Central memory CD8-positive, alpha-beta T cell (primary cell): ENCODE measurements at places on chromosomes 3 and 15.

DNA sequence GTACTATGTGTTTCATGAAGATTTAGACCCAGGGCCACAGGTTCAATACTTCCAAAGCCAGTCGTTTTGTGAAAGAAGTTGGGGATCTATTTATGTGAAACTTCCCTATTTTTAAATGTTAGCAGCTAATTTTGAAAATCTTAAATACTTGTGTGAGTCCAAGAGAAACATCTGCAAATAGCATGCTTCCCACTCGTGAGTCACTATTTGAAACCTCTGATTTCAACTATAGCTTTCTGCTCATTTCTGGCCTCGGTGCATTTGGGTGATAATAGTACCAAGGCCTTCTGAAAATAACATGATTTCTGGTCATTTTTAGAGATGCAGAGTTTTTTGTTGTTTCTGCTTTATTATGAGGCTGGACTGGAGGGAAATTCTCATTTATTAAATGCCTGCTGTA is 110.0 kb downstream of the OPA1 start:
- no peaks in the 10 kb centered on the region for H3K27me3 ChIP-seq

GRCh38 chr3:19539518-19540392 is 391.4 kb downstream of the KCNH8 start:
- no peak for DNase-seq
- no peak overlapping the region for H3K4me3 ChIP-seq
- peaks cover 5% of the 10 kb centered on the region for H3K4me1 ChIP-seq
- no peak overlapping the region for H3K27ac ChIP-seq
- no peaks in the 10 kb centered on the region for H3K36me3 ChIP-seq
- no peaks in the 10 kb centered on the region for H3K27me3 ChIP-seq

DNA sequence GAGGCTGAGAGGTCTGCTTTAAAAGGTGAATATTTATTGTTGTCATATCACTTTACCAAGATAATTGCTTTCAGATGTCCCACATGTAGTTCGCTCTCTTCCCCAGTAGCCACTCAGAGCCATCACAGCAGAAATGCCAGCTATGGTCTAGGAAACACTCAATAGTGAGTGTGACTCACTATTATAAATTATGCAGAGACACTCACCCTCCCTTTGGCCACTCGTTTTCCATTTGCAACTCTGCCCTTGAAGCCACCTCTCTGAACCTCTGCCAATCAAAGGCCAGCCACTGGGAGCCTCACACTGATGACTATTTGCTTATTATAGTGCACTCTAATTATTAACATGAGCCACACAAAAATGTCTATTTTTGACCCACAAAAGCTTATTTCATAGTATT is 328.1 kb upstream of the ATP10A start:
- no peaks in the 10 kb centered on the region for H3K27me3 ChIP-seq
- H3K4me3 ChIP-seq, result no peak overlapping the region
- H3K27ac ChIP-seq, result no peak overlapping the region
- no peaks in the 10 kb centered on the region for H3K4me1 ChIP-seq
- DNase-seq, result no peak

GRCh38 chr3:185561374-185561943 is 9.1 kb upstream of the LIPH start:
- no peak overlapping the region for H3K27ac ChIP-seq
- H3K4me1 ChIP-seq, result peaks cover 11% of the 10 kb centered on the region
- no peak for DNase-seq
- H3K36me3 ChIP-seq, result peaks cover 3% of the 10 kb centered on the region
- peaks cover 35% of the 10 kb centered on the region for H3K27me3 ChIP-seq
